ENCODE measurements at places on chromosomes 1 and 21.

DNA sequence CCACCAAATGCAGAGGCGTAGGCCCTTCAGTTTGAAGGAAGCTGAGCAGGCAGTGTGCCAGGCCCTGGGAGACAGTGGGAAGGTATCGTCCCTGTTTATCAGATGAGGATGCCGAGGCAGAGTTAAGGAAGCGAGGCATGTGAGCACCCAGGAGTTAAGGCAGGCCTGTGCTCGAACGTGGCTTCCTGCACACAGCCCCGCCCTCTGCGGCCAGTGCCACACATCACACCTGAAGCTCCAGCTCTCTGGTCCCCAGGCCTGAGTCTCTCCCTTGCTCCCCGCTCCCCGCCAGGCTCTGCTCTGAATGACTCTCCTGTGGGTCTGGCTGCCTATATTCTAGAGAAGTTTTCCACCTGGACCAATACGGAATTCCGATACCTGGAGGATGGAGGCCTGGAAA, 32.1 kb downstream of the EPHX1 start:
- no peak for DNase-seq

DNA sequence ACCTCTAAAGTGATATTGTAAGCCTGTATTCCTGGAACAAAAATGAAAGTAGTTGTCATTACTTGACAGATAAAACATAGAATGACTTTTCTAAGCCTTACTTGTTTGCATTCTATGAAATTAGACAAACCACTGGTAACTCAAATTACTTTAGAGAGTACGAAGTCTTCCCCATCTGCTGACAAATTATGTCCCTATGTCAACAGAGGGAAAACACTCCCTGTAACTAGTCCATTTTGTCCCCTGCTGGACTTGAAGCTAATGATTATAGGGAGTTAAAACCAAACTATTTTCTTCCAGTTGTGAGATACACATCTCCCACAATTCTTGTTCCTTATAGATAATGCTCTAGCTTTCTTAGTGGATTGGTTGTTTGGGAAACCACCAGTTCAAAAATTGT, 39.6 kb downstream of the GREM2 start:
- no peak for DNase-seq

GRCh38 chr1:2519729-2520128, 6.7 kb downstream of the PANK4 start:
- DNase-seq: no peak

DNA sequence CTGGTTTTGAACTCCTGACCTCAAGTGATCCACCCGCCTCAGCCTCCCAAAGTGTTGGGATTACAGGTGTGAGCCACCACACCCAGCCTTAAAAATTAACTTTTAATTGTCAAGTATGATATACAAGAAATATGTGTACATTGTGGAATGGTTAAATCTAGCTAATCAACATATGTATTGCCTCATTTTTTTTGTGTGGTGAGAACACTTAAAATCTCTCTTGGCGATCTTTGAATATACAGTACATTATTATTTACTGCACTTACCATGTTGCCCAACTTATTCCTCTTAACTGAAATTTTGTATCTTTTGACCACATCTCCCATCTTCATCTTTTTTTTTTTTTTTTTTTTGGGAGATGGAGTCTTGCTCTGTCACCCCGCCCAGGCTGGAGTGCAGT, 23.3 kb downstream of the THRAP3 start:
- DNase-seq: no peak

DNA sequence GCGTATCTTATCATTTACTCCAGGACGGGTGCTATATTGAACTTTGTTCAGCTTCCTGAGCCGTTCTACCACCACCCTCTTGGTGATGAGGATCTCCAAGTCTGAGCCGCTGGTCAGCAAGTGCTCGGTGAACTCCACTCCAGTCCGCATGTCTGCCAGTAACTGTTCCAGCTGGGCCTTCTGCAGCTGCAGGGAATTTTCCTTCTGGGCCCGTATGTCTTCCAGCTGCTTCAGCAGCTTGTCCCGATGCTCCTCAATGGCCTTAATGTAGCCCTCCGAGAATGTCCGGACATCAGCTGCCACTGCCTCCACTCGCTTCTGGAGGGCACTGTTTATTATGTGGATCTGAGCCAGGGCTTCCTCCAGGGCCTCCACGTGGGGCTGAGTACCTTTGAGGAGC, 3.4 kb downstream of the TRIM45 start:
- DNase-seq: no peak

DNA sequence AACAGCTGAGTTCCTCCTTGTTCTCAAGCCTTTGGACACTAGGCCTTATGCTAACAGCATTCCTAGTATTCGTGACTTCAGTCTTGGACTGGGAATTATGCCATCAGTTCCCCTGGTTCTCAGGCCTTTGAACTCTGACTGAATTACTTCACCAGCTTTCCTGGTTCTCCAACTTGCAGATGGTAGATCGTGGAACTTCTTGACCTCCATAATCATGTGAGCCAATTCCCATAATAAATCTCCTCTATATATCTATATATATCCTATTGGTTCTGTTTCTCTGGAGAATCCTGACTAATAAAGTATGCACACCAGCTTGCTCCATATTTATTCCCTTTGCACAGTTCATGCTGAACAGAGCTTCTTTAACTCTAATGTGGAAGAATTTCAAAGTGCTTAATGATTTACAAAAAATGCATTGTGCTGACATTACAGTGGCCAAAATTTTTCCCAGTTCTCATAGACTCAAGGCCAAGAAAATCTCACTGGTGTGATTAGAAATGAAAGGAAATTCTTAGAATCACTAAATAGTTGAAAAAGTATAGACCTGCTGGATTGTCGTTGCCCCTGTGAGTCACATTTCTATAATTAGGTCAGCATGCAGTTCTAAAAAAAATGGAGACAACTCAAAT, 462.9 kb upstream of the ADAMTS5 start:
- no peak for DNase-seq

GRCh38 chr1:156708218-156708661, 2.9 kb upstream of the CRABP2 start:
- no peak for DNase-seq

- no peak for DNase-seq
Observed at GRCh38 chr1:147622731-147623130, 47.6 kb downstream of the ACP6 start.

DNA sequence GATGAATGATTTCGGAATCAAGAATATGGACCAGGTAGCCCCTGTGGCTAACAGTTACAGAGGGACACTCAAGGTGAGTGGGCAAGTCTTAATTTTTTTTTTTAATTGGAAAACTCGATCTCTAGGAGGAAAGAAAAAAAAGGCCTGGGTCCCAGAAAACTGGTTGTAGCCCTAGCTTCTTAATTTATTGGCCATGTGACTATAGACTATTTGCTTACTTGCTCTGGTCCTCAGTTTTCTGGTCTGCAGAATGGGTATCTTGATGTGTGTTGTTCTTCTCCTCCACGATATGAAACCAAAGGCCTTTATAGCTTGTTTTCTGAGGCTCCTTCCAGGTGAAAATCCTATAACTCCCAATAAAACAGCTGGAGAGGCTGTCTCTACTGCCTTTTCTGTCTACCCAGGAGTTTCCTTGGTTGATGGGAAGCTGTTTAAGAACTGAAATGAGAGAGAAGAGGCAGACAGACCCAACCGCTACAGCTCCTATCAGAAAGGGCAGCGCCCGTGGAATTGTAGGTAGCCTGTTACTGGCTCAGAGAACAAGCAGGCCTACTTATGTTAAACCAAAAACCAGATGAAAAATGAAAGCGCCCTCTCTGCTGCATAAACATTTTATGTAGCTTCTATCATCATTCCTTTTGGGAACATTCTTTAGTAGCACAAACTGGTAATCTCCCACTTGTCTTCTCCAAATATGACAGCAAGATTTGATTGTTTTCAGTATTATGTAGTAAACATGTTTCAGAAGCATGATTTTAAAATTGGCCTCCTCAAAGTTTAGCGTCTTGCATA, 4.5 kb downstream of the ETS2 start:
- no peak for DNase-seq

DNA sequence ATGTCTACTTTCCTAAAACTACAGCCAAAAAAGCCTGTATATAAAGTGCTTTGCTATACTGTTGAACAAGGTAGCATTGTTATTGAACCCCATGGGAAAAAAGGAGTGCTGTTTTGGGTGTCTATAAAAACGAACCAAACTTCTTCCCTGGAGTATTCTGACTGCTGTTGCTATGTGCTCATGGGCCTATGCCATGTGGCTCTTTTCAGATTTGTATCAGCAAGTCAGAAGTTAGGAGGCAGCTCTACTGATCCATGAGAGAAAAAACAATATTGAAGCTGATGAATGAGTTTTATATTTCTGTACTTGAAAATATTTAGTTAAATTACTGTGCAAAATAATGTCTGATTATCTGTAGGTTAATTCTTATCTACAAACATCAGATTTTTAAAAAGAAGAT, 66.5 kb downstream of the ADGRL2 start:
- DNase-seq: no peak
